Spinal cord (tissue), 10 donors: ENCODE measurements at places on chromosomes 13 and 19. TPM values are rescaled to one million over a fixed set of nuclear protein-coding genes. Genes with fewer than 3 reads are reported as not detected.

PDCD2L gene
- 18.1 TPM for total RNA-seq

ADAMTSL5 gene
- 0.40 TPM for total RNA-seq

ZNF549 gene
- 14.5 TPM for total RNA-seq

ZNF99 gene
- 0.50 TPM for total RNA-seq

CD37 gene
- 10.5 TPM for total RNA-seq

CERS1 gene
- total RNA-seq, result 32.8 TPM

FAM32A gene
- total RNA-seq, result 81.6 TPM

CCL25 gene
- not detected for total RNA-seq

KLK10 gene
- total RNA-seq, result 0.72 TPM
